Frontal cortex (tissue), 4 donors: ENCODE measurements at places on chromosomes 4 and X.

DNA sequence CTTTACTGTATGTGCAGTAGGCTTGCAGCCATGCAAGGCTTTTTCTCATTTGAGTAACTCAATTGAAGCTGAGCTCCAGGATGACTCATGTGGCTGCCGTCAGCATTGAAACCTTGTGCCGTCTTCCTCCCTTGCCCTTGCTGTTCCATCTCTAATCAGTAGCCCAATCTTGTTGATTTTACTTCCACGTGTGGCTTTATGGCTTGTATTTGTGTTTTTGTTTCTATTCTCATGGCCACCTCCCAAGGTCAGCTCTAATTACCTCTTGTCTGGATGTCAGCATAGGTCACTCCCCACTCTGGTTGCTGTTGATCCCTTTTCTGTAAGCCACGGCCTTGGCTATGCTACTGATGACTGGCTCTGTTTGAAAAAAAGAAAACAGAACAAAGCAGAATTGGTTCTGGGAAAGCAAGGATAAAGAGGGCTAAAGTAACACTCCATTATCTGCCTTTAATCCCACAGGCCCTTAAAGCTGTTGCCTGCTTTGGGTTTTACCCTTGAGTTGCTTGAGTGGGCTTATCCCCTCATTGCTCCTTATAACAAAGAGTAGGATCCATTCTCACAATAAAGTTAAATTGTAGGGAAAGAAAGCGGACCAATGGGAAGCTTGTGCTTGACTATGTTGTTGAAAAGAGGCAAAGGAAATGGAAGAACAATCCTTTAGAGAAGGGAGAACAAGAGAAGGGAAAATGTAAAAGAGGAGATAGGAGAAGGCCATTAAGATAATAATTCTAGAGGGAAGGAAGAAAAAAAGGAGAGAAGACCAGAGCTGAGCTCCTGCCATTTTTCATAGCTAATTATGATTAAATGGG lies 173.9 kb upstream of the PGRMC2 start:
- no peak for DNase-seq

DNA sequence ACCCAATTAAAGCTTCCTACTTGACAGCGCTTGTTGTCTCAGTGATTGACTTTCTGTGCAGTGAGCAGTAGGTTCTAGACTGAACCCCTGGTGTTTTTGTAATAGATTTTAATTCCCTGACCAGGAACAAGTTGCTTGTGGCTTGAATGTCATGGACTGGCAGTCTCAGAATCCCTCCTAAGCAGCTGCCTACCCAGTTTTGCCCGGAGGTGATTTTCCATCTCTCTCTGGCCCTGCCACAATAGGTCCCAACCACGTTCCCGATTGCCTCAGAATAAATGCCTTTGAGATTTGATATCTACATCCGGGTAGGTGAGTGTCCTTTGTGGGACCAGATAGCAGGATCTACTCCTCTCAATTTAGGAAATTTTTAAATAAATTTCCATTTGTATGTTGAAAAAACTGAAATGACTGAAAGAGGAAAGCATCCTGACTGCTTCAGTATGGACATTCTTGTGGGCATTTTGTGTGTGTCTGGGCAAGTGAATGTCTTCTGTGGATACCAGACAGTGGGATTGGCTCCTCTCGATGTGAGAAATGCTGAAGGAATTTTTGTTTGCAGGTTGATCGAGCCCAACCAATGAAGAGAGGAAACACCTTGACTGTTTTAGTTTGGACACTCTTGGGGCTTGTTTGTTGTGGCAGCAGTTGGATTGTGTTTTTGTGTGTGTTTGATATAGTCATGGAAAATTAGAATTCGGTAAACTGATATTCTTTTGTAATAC lies 1607.4 kb downstream of the C4orf33 start:
- no peak for DNase-seq

DNA sequence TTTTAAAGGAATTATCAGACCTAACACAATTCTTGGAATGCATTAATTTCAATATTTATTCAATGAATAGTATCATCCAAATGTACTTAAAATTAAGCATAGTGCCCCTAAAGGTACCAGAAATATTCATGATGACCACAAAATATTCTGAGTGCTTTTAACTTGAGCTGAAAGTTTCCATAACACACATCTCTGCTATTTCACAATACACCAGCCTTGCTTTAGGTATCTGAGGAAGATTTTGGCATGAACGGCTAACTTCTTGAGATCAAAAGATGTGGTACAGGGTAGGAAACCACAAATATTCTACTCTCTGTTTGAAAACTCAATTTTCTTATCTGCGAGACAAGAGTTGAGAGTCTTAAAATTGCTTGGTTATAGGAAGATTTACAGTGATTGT lies 538.3 kb upstream of the PCDH7 start:
- no peak for DNase-seq

- no peak for DNase-seq
Observed at GRCh38 chr4:958696-959337, 14.6 kb downstream of the DGKQ start.

DNA sequence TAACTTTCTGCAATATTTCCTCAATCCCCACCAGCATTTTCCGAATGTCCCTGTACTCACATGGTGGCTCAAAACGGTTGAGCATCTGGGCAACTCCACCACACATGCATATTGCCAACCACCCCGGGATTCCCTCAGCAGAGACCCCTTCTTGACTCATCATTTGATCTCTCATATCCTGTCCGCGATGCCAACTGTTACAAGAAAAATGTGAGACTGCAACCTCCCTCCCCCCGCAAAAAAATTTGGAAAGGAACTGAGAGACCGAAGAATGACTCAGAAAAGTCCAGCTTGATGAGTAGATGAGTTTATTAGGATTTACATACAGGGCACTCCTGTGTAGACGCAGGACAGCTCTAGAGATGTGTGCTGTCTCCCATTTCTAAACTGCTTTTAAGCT lies 561.4 kb downstream of the ZIC3 start:
- DNase-seq = no peak

DNA sequence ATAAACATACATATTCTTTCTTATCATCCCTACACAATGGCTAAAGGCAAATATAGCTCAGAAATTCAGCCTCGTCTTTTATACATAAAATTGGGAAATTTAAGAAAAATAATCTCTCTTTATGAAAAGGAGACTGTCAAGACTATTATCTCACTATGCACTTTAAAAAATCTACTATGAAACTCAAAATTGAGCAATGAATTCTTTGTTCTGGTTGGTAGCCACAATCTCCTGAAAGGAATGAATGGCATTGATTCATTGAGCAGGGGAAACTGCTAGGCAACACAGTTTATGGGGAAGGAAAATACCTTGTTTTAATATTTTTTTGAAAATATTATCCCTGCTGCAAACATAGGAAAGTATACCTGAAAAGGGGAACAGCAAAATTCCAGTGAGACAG lies 397.1 kb downstream of the RAB28 start:
- no peak for DNase-seq

DNA sequence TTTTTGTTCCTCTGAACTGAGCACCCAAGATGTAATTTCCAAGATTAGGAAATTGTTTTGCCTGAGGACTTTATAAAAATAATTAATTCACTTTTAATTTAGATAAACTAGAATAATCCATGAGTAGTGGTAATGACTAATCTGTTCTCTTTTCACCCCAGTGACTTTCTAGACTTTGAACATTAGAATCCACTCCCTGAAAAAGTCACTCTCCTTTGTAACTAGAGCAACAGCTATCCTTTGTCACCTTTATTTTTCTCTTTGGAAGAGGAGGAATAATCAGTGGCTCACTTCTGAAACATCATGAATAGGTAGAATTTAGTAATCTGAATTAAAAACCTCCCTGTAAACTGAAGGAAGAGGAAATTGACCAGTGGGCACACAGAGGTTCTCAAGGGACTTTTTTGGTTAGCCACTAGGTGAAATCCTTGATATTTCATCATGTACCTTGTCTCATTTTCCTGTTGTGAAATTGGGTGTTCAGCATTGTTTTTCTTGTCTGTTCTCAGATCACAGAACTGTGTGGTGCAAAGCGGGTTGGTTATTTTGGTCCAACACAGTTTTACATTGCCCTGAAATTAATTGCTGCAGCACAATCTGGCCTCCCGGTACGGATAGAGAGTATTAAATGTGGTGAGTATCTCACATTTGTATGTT lies 59.4 kb downstream of the REPS2 start:
- DNase-seq = no peak

GRCh38 chrX:72121383-72121782 lies 10.3 kb downstream of the RTL5 start:
- DNase-seq = no peak

DNA sequence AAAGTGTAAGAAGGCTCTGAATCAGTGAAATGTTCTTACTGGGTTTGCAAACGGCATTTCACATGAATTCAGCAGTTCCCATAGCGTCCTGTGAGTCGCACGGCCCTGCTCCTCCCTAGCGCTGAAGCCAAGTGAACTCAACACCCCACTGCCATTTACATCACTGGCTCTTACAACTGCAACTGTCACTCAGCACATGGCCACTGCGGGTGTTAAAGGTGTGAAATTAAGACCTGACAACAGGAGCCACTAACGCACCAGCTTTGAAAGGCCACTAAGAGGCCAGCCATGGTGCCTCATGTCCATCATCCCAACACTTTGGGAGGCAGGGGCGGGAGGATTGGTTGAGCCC lies 31.7 kb downstream of the RNF212 start:
- no peak for DNase-seq

- DNase-seq = no peak
Observed at GRCh38 chrX:9912351-9913145, 54.6 kb upstream of the CLDN34 start.
